Head of caudate nucleus (tissue), 42 donors: ENCODE measurements at places on chromosomes 3 and 15.
A peak's percentile ranks its signal among the peaks of the same experiment; 100 is the strongest.

DNA sequence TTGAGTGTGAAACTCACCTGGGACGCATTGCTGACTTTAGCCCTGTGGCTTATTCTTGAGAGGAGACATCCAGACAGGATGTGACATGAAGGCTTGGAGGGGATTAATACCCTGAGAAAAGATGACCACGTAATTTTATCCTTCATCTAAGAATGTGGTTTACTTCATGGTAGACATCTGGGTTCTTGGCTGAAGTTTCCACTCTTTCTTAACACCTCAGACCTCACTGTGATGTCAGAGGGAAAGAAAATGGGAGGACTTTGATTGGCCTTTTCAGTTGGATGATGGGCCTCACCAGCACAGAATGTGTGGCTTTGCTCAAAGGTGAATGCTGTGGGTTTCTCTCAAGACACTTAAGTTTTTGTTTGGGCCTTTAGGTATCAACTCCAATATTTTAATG is 16.5 kb downstream of the GORASP1 start:
- no peak for DNase-seq

DNA sequence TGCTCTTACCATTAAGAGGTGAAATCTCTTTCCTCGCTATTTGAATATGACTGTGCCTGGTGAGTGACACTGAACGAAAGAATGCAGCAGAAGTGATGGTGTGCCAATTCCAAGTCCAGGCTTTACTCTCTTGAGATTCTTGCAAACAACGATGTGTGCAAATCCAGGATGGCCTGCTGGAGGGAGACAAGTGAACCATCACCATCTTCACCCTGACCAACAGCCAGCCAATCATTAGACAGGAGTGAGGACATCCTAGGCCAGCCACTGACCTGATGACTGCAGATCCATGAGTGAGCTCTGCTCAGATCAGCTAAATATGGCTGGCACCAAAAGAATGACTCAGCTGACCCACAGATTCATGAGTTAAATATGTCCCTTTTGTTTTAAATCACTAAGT is 878.0 kb downstream of the PDCD6IP start:
- no peak for DNase-seq

DNA sequence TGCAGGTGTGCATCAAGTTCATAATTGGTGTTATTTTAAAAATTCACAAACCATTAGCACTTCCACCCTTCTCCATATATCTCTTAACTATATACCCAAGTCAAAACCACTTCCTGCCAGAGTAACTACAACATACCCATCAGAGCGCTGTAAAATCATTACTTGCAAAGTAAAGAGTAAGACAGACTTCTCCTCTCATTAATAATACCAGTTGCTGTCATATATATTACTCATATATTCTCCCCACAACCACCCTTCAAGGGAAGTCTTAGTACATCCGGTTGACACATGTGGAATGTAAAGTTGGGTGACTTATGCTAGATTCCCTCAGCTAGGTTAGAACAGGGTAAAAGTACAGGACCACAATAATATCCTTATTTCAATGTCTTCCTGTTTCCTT is 5.6 kb downstream of the TERC start:
- no peak for DNase-seq

- no peak for DNase-seq
Measured at GRCh38 chr15:55132672-55133071, 64.1 kb downstream of the RSL24D1 start.

DNA sequence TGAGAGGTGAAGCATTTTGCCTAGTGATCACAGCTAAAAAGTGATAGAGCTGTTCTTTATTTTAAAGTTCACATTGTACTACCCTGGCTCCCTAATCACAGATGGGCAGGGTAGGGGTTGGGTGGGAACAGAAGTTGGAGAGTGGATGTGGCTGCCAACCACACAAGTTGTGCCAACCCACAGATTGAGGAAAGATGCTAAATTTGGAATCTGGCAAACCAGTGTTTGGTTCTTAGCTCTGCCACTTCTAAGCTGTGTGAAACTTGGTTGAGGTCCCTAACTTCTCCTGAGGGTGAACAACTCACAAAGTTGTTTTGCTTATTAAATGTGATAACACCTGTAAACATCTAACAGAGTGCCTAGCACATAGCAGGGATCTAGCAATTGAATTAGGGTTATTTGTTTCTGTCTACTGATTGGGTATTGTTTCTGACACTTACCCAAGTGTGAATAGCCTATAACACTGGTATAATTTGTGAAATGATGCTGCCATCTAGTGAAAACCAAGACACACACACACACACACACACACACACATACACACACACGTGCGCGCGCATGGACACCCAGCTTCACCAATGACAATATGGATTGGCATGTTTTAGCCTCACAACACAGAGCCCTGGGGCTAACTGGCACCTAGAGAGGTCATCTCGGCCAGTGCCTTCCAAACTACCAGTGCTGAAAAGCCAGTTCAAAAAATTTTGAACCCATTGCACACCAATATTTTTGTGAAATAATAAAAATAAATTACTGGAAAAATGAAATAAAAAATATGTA is 25.3 kb downstream of the ADGRG7 start:
- DNase-seq, result no peak

- no peak for DNase-seq
Measured at GRCh38 chr3:58188921-58189451, 21.8 kb downstream of the DNASE1L3 start.

DNA sequence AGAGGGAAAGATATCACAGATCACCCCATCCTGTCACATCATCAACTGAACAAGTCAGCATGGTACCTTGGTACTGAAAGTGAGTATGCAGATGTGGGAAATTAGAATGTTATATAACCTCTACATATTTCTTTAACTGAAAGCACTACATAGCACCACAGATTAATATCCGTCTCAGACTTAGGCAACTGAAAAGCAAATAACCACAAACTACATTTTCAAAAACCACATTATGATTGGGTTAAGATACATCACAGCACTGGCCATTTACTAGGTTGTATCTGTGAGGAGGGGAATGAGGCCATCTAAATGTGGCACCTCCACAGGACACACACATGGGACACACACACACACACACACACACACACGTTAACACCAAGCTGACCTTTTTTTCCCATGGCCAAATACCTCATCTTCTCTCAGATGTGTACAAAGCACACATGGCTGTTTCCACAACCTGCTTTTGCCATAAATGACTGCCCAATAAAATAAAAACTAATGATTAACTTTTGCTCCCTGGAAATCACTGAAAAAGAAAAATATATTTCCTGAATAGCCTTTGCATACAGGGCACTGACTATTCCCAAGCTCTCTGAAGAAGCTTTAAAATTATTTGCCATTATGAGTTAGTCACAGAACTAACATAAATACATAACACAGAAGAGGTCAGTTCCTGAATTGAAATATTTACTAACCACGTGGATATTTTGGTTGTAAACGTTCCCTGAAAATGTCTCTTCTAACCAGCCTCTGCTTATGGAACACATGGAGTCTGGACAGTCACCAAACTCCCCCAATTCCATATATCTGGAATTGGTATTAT is 60.1 kb downstream of the SUMF1 start:
- DNase-seq, result no peak

- no peak for DNase-seq
Measured at GRCh38 chr3:45042162-45042561, 16.1 kb downstream of the CLEC3B start.

DNA sequence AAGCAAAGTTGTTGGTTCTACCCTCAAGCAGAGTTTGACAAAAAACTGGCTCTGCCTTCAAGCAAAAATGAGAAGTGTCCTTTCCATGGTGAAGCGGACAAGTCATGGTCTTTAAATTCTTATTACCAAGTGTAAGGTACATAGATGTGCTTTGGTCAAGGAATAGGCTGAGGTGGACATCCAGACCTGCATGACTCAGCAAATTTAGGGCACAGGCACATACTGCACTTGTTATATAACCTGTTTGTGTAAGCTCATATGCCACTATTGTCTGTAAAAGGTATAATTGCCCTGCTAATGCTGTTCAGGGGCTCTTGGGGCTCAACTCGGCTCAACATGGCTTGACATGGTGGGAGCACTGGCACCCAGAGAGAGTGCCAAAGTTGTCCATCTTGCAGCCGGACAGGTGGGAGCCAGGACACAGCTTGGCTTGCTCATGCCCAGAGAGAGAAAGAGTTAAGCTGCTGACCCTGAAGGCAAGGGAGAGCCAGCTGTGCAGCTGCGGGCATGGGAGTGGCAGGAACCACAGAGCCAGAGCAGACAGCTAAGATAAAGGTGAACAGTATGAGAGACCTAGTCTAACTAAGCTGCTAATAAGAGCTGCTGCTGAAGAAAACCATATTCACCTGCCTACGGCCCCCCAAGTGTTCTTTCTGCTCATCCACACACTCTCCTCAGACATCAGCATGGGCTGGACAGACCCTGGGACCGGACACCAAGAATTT is 17.7 kb downstream of the MCCC1 start:
- DNase-seq, result no peak

- no peak for DNase-seq
Measured at GRCh38 chr3:97656638-97657037, 107.9 kb upstream of the ARL6 start.

DNA sequence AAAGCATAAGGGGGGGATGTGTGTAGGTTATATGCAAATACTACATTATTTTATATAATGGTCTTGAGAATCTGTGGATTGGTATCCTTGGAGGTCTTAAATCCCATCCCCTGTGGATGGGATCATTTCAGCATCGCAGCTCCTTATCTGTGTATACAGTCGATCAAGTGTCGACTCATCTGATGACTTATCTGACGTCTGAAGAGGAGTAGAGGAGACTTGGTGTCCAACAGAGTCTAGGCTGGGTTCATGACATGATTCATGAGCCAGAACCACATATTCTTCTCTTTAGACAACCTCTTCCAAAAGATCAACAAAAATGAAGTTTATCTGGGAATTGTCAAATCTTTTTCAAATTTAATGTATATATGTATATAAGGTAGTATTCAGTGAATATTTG is 220.7 kb downstream of the NR2F2 start:
- no peak for DNase-seq

GRCh38 chr15:21271566-21271965 is 168.7 kb downstream of the POTEB3 start:
- DNase-seq, result no peak

DNA sequence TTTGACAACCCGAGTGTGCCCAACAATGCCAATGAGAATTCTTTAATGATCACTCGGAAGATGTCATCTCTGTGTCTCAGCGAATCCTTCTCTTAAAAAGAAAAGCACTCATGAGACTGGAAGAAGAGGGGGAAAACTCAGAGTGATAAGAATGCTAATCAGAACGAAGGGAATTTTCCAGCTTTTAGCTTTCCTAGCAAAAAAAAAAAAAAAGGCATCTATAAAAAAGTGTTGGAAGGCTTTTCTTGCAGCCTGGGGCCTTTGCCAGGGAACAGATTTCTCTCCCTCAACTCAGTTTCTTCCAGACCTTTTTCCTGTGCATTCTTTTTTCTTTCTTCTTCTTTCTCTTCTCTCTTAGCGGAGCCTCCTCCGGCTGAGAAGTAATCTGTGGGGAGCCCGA is 80.5 kb upstream of the NEO1 start:
- DNase-seq, result no peak

GRCh38 chr15:53658255-53658654 is 101.2 kb downstream of the WDR72 start:
- no peak for DNase-seq

- DNase-seq, result peak; percentile 32
Measured at GRCh38 chr15:98746375-98747155, 98.2 kb downstream of the IGF1R start.

GRCh38 chr3:167740961-167741587 is 5.6 kb downstream of the SERPINI1 start:
- DNase-seq, result peak; percentile 66

GRCh38 chr15:80153900-80154299 is 1.1 kb downstream of the FAH start:
- DNase-seq, result no peak

- DNase-seq, result no peak
Measured at GRCh38 chr3:10703875-10704274, 112.2 kb upstream of the SLC6A11 start.

DNA sequence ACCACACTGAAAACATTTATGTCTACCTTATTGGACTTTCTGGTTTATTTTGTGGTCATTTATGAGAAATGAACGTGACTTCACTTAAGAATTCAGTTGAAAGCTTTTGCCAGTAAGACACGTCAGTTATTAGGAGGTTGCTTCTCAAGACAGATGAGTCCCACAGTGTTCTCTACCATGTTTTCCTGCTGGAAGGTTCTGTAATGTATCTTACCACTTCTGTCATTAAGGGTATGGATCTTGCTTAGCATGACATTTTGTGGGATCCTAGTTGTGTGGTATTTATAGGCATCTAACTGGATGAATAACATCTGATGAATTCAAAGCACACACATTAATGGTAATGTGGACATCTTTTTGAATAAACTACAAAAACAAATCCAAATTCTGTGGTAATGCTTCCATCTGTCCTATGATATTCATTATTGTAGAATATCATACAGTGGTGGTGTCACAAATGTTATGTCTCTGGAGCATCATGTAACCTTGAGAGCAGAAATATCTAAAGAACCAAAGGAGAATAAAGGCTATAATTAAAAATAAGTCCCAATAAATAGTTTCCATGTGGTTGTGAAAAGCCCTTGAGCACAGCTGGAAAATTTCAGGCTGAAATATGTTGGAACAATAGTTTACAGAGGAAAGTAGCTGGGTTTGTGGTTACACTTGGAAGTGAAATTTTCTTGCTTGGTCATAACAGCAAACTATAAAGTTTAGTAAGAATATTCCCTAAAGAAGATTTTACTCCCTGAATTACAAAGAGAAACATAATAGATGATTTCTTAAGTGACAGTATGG is 61.5 kb downstream of the C3orf38 start:
- DNase-seq, result no peak

- peak; percentile 56 for DNase-seq
Measured at GRCh38 chr15:66405007-66405406, 18.3 kb downstream of the MAP2K1 start.

GRCh38 chr3:142269767-142270166 is 44.4 kb upstream of the GK5 start:
- DNase-seq, result no peak

GRCh38 chr15:46151786-46152185 is 517.0 kb downstream of the SQOR start:
- DNase-seq, result no peak

DNA sequence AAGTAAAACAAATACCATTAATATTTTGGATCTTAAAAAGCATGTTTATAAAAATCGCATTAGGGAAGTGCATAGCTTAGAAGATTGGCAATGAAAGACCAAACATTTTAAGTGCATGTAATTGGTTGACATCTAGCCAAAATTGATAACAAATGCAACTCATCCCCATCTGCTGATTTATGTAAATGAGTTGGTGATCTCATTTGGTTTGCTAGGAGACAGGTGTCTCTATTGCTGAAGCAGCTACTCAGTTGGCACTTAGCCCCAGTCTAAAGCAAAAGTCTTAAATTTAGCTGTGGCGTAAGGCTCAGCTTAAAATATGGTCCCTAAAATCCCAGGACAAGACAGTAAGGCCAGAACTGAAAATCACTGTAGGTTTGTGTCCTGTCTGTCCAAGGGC is 113.5 kb upstream of the CHL1 start:
- no peak for DNase-seq

GRCh38 chr15:81723701-81724100 is 322.1 kb downstream of the MEX3B start:
- no peak for DNase-seq

- no peak for DNase-seq
Measured at GRCh38 chr3:140424211-140424610, 253.7 kb upstream of the TRIM42 start.
